ENCODE measurements at places on chromosomes 2 and 18. TPM values are rescaled to one million over a fixed set of nuclear protein-coding genes. Genes with fewer than 3 reads are reported as not detected.

Gene SERPINB2
- total RNA-seq: 0.46 TPM

Gene EMILIN2
- 32.4 TPM for total RNA-seq

Gene LINC00305
- total RNA-seq: not detected

Gene EMILIN1
- 323 TPM for total RNA-seq

Gene SCN2A
- total RNA-seq: 1.4 TPM

Gene MARCO
- total RNA-seq: 20.5 TPM

Gene AQP12B
- 0.19 TPM for total RNA-seq
